ENCODE measurements at places on chromosomes 1 and 21.

DNA sequence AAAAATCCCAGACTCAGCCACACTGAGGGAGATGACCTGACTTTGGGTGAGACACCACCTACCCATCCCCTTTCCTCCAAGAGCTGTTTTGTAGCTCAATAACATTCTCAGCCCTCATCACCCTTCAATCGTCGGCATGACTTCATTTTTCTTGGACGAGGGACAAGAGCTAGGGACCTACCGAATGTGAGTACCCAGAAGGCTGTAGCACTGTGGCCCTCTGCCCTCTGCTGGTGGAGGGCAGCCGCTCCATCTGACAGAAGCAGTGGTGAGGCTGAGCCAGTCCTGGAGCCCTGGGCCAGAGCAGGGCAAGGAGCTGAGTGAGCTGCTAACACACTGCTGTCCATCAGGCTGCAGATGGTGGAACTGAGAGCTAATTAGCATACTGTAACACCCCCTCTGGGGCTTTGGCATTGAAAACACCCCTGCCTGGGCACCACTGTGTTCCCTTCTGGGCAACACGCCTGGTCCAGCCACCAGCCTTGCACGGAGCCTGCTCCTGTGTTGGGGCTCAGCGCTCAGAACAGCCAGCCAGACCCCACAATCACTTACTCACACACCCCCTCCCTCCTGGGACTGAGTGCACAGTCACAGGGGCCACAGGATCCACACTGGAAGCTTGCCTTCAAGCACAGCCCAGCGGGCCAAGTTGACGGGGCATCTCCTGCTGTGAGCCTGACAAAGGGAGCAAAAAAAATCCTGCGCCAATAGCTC, 18.3 kb upstream of the ALPL start:
- DNase-seq, result no peak

DNA sequence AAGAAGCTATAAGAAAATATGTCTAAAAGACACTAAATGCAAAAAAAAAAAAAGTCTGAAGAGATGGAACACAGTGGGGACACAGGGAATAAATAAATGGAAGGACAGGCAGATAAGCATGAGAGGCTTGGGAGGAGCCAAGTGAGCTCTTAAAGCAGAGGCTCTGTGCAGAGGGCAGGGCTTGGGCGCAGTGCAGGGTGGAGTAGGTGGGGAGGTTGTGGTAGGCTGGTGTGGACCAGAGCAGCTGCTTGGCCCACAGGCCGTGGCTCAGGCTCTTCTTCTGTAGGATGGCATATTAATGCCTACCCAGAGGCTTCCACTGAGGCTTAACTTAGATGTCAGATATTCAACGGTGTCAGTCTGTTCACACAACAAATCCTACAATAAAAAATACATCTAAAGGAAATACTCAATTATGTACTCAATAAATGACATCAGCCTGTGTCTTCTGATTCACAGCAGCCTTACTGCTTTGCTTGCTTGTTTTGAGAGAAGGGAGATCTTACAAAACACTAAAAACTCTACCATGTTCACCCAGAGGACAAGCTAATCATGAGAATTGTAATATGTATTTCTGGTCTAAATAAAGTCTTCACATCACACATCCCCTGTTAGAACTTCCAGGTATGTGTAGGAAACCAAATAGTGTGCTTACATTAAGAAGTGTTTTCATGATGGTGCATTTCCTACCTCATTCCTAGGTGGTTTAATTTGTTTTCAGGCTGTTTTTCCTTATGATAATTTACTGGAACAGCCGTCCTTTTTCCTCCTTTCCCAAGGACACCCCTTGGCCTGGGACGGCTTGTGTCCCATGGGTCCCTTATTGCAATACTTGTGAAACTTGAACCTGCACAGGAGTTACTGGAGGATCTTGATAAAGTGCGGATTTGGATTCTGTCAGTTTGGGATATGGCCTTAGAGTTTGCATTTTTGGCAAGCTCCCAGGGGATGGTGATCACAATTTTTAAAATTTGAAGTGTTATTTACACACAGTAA, 24.9 kb downstream of the DIP2A start:
- DNase-seq, result no peak

GRCh38 chr21:15219894-15220293, 155.1 kb upstream of the NRIP1 start:
- DNase-seq, result no peak

DNA sequence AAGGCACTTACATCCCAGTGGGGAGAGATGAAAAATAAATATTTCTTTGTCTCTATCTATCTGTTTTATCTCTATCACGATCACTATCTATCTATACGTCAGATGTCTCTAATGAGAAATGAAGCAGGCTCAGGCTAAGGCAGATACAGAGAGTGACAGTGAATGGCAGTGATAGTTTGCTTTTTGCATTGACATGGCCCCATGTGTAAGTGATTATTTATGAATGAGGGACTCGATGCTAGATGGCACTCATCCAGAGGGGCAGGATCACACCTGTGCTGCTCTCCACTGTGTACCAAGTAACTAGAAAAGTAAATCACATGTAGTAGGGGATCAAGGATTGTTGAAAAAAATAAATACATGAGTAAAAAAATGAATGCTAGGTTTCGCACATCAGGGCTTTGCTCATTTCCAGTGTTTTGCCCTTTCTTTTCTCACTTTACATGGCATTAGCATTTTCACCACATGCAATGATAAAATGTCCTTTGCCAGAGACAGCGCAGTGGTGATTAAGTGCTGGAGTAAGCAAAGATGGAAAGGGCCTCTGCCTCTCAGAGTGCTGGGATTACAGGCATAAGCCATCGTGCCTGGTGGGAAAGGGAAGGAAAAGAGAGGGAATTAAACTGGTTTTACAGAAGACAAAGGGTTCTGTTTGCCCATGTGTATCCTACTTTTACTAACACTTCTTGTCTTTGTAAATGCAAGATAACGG, 16.5 kb downstream of the TBX19 start:
- DNase-seq, result no peak

GRCh38 chr1:94754570-94754969, 65.6 kb upstream of the SLC44A3 start:
- no peak for DNase-seq

- no peak for DNase-seq
Measured at GRCh38 chr1:44950434-44950833, 36.0 kb downstream of the EIF2B3 start.

- DNase-seq, result no peak
Measured at GRCh38 chr1:55289614-55290013, 74.5 kb upstream of the USP24 start.

DNA sequence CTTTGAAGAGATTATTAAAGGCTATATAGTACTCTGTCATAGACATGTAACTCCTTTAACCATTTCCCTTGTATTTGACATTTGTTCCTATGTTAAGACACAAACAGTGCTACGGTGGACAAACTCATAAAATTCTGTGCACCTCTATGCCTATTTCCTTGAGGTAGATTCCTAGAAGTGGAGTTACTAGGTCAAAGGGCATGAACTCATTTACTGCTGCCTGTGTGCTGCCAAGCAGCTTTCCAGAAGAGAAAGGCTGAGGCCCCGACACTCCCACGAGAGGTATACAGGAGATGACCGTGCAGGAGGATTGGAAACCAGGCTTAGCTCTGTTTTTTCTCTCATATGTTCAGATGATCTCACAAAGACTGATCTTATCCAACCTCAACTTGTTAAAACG, 34.4 kb upstream of the TENT5C start:
- no peak for DNase-seq

DNA sequence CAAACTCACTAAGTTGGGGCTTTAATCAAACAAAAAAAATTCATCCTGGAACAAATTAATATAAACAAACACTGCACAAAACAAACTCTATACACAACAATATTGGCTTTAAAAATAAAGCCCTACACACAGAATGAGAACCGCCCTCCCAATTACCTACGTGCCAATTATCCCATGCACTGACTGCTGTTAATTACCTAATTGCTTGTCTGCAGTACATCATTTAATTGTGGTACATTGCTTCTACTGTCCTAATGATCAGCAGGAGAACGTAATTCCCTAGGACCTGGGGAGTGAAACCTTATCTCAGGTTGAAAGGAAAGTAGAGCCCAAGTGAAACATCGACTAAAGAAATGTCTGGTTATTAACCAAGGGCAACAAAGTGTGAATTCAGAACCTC, 364.5 kb downstream of the KCNH1 start:
- DNase-seq, result no peak

- no peak for DNase-seq
Measured at GRCh38 chr1:109136766-109137165, 22.9 kb downstream of the ELAPOR1 start.

DNA sequence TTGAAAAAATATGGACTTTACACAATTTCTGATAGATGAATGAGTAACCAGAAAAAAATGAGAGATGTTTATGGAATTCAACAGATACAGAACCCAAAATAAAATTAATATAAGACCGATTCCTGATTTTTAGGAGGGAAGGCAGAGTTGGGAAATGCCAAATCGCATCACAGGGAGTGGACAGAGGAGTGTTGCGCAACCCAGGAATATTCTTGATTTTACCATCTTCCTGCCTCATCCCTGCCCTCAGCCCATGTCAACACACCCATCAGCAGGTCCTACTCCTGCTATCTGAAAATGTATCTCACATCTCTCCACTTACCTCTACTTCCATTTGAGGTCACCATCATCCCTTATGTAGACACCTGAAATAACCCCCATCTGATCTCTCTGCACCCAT, 221.0 kb downstream of the DSCAM start:
- no peak for DNase-seq

- no peak for DNase-seq
Measured at GRCh38 chr1:182129398-182129797, 67.9 kb upstream of the ZNF648 start.

DNA sequence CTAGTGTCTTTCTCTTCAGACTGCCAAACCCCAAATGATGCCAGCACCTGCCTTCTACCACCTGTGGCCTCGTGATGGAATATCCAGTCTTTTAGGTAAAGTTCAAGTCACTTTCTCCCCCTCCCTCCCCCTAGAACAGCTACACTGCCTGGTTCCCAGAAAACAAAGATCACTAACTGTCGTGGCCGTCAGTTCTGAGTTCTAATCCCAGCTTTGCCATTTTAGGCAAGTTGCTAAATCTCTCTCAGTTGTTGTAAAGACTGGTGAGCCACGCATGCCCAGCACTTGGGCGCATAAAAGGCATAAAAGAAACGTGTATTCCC, 648 bp upstream of the TRAPPC3 start:
- no peak for DNase-seq

- DNase-seq, result no peak
Measured at GRCh38 chr21:38227401-38227800, 29.4 kb upstream of the KCNJ15 start.

GRCh38 chr1:16138772-16139221, 17.1 kb downstream of the EPHA2 start:
- DNase-seq, result no peak

DNA sequence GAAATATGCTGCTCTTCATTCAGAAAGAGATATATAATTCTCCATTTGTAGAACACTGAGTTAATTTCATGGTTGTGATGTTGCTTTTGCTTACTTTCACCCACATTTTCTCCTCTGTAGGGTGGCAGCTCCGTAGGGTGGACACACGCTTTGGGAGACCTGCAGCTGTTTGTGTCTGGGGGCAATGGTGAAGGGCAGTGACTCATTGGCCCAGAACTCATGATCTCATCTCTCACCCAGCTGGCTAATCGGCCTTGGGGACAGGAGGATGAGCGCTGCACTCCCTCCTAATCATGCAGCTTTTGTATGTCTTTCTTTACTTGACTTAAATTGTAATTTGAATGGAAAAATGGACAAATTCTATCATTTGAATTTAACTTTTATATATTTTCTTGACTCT, 9.6 kb downstream of the DISC1 start:
- DNase-seq, result no peak

GRCh38 chr21:42861311-42861847, 18.0 kb downstream of the WDR4 start:
- no peak for DNase-seq

GRCh38 chr1:233613252-233614172, at the start of gene KCNK1:
TSS of gene KCNK1 (plus strand) at chr1:233614106. CDS start at chr1:233614172, 66 bp downstream.
- no peak for DNase-seq

DNA sequence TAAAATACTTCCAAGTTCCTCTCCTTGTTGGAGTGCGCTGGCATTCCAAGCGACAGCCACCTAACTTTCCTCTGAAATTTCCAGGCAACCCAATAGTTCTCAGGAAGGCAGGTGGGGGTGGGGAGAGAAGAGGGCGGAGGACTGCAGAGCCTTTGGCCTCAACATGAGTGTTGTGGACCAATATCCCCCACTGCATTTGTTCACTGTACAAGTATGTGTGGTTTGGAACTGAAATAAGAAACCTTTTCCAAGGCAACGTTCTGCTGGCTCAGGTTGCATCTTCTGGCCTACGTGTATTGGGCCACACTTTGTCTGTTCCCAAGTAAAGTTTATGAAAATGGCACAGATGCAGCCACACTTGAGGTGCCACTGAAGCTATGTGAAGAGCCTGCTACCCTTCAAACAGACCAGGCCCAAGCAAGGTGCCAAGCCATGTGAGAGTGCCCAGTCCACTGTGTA, 153.4 kb downstream of the DHRS3 start:
- no peak for DNase-seq

- no peak for DNase-seq
Measured at GRCh38 chr21:35350965-35351364, 301.9 kb upstream of the RUNX1 start.

DNA sequence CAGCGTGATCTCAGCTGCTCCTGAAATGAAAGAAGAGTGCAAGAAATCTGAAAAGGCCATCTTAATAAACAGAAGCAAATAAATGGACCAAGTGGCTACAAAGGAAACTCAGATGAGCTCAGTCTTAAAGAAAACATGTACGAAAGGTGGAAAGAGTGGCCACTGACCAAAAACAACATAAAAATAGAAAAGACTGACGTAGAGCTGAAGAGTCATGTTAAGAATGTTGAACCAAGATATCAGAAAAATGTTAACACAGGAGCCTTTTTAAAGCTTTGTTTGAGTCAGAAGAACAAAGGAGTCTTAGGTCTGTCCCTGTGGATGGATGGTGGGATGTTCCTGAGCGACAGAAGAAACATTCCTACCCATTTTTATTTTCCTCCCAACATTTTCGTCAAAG, 30.8 kb upstream of the ZNF648 start:
- no peak for DNase-seq

DNA sequence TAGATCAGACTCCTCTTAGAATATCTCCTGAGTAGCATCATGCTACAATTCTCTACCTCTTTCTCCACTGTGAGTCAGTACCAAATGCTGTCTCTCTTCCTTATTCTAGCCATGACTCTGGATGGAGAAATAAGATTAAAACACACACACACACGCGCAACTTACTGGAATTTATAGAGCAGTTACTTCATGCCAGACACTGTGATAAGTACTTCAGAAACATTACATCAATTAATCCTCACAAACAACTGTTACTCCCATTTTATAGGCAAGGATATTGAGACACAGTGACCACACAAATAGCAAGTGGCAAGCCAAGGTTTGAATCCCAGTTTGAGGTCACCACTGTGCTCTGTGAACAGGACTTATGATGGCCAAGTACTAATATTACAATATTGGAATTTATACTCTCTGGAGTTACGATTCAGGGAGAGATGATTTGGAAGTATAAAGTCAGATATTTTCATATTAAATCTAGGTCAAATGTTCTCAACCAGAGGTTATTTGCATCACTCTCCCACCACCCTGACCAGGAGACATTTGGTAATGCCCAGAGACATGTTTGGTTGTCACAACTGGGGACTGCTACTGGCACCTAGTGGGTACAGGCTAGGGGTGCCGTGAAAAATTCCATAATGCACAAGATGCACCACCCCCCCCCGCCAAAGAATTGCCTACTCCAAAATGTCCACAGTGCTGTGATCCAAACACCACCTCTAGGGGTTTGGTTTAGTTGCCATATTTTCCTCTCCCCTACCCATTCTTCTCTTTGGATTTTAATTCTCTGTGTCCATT, 221.6 kb downstream of the LTN1 start:
- no peak for DNase-seq
